ENCODE measurements at places on chromosomes 16 and 17. TPM values are rescaled to one million over a fixed set of nuclear protein-coding genes. Genes with fewer than 3 reads are reported as not detected.

GRCh38 chr16:78900044-78900811 lies 700.3 kb downstream of the MAF start:
- no peak for DNase-seq

- DNase-seq = no peak
Observed at GRCh38 chr17:28528327-28529012, 22.3 kb downstream of the FOXN1 start.

DNA sequence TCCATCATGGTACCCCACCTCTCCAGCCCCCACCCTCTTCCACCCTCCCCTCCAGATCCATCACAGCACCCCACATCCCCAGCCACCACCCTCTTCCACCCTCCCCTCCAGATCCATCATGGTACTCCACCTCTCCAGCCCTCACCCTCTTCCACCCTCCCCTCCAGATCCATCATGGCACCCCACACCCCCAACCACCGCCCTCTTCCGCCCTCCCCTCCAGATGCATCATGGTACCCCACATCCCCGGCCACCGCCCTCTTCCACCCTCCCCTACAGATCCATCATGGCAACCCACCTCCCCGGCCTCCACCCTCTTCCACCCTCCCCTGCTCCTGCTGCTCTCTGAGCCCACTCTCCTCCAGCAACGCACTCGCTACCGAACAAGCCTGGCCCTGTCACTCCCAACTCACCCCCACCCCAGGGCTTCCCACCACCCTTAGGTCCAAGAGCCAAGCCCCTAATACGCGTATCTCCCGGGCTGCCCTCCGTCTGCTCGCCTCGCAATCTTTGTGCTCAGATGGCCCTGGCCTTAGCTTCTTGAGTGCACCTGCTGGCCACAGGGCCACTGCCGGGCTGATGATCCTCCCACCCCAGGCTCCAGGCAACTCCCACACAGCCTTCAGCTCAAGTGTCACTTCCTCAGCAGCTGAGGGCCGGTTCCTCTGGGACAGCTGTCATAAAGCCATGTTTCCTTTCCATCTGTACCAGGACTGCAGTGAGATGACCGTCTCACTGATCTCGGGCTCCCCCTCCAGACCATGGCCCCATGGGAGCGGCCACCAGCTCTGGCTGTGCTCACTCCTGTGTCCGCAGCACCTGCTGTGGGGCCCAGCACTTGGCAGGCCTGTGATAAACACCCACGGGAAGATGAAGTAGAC lies 25.5 kb downstream of the KDM8 start:
- no peak for DNase-seq

DNA sequence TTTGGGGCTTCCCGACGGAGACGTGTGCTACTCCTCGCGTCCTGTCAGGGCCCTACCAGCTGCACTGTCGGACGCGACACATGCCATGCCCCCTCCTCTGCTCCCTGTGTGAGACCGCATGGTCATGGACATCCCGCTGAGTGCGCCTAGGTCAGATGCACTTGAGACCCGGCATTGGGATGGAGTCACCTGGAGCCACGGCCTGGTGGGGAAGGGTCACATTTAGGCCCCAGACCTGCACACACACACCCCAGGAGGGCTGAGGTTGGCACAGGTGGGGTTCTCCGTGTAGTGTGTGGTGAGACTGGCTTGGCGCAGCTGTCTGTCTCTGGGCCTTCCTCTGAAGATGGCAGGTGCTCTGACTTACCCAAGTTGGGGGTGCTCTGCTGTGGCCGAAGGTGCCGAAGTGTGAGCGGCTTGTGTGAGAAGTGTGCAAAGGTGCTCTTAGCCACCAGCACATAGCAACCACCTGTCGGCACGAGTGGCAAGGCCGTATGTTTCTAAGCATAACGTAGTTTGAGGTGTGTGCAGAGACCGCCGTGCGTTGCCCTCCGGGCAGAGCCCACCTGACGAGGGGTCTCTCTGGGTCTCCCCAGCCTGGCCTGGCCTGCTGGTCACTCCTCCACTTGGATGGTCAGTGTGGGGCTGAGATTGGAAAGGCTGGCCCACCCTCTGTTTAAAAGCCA lies 108.6 kb downstream of the BANP start:
- no peak for DNase-seq

- DNase-seq = no peak
Observed at GRCh38 chr17:6523809-6524355, 32.5 kb downstream of the PITPNM3 start.

GRCh38 chr17:75065562-75066151 lies 18.6 kb downstream of the KCTD2 start:
- no peak for DNase-seq

DNA sequence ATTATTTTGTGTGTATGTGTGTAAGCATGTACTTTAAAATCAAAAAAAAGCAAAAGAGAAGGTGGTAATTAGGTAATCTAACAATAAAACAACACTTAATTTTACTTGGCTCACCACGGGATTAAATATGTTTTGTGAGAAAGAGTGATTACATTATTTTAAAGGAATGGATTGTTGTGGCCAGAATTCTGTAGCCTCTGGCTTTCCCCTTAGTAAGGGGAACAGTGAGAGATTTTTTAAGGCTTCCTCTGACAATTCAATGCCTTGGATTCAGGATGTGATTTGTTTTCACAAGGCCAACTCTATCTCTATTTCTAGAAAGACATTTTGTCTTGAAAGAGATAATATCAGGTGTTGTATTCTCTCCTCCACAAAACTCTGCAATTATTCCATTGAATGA lies 560.3 kb upstream of the CDH8 start:
- no peak for DNase-seq

- no peak for DNase-seq
Observed at GRCh38 chr17:73795730-73796129, 151.5 kb upstream of the SDK2 start.

- peak; percentile 58 for DNase-seq
Observed at GRCh38 chr16:77971306-77972061, 50.9 kb upstream of the CLEC3A start.

DNA sequence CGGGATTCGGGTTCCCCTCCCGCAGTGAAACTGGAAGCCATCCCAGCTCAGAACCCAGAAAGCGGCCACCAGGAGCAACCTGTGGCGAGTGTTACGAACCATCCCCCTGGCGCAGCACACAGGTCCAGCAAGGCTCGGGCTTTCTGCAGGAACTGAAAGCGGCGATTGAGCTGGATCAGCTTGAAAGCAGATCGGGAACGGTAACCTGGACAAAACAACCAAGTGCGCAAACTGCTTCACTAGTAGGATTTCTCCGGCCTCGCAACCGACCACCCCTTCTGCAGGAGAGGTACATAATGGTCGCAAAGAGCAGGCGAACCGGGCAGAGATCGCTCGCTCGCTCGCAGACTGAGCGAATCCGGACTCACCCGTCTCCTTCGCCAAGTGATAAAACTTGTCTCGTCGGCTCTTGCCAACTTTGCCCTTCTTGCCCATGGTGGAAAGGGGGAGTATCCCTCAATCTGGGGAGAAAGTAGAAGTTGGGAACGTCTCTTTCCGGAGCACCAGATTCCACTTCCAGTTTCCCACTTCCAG lies 696 bp upstream of the PSMC5 start:
- DNase-seq = no peak

GRCh38 chr16:50269061-50269705 lies 2.8 kb downstream of the ADCY7 start:
- no peak for DNase-seq

GRCh38 chr17:83053739-83054451 lies 25.5 kb upstream of the METRNL start:
- DNase-seq = no peak

DNA sequence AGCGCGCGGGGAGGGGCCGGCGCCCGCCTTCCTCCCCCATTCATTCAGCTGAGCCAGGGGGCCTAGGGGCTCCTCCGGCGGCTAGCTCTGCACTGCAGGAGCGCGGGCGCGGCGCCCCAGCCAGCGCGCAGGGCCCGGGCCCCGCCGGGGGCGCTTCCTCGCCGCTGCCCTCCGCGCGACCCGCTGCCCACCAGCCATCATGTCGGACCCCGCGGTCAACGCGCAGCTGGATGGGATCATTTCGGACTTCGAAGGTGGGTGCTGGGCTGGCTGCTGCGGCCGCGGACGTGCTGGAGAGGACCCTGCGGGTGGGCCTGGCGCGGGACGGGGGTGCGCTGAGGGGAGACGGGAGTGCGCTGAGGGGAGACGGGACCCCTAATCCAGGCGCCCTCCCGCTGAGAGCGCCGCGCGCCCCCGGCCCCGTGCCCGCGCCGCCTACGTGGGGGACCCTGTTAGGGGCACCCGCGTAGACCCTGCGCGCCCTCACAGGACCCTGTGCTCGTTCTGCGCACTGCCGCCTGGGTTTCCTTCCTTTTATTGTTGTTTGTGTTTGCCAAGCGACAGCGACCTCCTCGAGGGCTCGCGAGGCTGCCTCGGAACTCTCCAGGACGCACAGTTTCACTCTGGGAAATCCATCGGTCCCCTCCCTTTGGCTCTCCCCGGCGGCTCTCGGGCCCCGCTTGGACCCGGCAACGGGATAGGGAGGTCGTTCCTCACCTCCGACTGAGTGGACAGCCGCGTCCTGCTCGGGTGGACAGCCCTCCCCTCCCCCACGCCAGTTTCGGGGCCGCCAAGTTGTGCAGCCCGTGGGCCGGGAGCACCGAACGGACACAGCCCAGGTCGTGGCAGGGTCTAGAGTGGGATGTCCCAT lies 232.8 kb downstream of the SEC14L1 start:
- DNase-seq = no peak

Gene TMEM114
- not detected for total RNA-seq

Gene TNP2
- not detected for total RNA-seq

Gene TBC1D3I
- 0.17 TPM for total RNA-seq

Gene CRHR1
- total RNA-seq = 0.12 TPM

Gene SOST
- total RNA-seq = not detected

Gene C1QBP
- total RNA-seq = 524 TPM

Gene SPIRE2
- total RNA-seq = 21.2 TPM
